ENCODE measurements at places on chromosomes 3 and 15.

DNA sequence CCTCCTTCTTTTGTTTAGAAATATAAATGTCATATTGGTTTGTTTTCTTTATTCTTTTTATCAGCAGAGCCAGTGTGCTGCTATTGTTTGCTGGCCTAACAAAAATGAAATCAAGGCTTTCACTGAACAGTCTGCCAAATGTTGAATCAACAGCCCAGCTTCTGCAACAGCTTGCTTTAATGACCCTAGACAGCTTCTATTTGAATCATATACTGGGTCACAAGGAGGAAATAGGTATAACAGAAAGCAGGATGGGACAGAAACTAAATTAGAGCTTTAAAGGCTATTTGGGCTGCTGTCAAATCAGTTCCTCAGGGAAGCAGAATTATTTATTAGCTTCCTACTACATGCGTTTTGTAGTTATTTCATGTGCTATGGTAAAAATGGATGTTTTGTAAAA, 12.1 kb upstream of the DNAJC13 start:
- no peak for DNase-seq

DNA sequence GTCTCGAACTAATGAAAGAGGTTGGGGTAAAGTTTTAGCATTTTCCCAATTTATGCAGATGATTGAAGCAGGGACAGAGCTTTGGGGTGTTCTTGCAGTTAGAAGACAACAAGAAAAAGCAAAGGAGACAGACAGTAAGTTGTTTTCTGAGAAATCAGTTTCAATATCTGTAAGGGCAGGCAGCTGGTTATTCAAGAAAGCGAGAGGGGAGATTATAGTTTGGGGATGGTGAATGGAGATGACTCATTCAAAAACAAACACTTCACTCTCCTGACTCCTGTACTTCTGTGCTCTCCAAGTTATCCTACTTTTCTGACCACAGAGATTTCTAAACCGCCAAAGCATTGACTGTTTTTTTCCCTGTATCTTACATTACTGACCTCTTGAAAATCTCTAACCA, 352.0 kb downstream of the GAP43 start:
- DNase-seq, result no peak

DNA sequence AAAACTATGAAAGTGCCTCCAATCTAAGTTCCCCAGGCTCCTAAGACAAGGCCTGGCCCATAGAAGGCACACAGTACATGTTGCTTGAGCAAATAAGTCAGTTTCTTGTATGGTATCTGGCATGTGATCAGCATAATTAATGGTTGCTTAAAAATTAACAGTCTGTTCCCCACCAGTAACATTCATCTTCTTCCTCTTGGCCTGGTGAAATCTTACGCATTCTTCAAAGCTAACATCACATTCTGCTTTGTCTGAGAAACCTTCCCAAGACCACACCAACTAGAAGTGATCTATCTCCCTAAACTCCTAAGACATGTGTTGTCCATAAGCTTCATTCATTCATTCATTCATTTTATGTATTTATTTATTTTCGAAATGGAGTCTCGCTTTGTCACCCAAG, 48.1 kb downstream of the LIPC start:
- DNase-seq, result no peak

DNA sequence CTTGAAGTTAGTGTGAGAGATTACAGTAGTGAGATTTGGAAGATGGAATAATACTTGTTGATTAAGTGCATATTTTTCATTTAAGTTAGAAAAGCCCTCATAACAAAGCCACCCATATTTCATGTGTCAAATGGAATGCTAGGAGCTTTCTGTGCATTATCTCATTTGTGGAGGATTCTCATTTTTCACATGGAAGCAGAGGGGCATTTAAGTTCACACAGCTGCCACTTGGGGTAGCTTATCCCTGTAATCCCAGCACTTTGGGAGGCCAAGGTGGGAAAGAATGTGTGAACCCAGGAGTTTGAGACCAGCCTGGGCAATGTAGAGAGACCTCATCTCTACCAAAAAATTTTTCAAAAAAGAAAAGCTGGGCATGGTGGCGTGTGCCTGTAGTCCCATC, 55.2 kb downstream of the RAB7A start:
- DNase-seq, result no peak
